Effector CD8-positive, alpha-beta T cell (primary cell): ENCODE measurements at places on chromosomes 3 and 15.

DNA sequence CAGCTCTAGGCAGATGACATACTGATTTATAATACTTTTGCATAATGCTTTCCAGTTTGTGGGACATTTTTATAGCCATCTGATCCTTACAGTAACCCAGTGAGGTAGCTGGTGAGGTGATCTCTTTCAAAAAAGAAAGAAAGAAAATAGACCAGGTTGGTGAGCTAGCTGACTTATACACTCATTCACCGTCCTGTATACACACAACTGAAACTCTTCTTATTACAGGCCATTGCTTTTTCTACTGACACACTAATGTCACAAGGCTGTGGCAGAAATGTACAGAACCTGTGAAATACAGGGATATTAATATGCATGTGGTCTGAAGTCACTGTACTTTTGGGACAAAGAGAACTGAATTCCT, 150.2 kb upstream of the BHLHE40 start:
- DNase-seq = no peak

DNA sequence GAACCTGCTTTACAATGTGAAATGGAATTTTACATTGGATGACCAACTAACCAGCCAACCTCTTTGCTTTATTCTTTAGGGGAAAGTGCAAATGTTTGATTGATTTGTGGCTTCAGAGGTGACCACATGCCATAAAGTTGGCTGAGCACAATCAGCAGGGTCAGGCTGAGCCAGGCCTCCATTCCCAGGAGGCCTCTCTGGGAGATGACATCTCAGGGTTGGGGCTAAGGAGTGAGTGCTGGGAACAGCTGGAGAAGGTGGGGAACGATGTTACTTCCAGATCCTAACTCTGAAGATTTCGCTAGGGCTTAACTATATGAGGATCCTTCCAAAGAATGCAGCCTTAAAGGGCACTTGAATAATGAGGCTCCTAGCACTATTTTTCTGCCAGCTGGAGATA, 131.7 kb downstream of the ATP10A start:
- no peak for DNase-seq

- DNase-seq = no peak
These were observed 26.1 kb downstream of the FBN1 start for GRCh38 chr15:48619446-48619845.

DNA sequence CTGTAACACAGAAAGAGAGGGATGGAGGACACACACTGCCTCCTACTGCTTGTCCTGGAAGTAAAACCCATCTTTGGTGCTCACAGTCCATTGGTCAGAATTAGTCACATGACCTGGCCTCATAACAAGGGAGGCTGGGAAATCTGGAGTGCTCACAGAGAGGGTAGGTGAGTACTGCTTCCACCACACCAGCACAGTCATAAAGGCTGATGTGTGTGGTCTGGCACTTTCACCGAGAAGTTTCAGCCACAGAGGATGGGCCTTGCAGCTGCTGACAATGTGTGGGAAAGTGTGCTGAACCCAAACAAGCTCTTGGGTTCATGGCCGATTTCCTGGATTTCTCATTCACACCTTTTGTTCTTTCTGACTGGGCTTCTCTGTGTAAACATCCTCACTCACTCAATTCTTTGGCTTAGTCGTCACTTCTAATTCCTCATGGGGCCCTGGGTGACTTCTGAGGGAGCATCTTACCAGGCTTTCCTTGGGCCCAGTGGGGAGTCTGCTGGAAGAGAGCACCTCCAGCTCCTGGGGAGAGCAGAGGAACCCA, 100.7 kb downstream of the ASB7 start:
- DNase-seq = no peak

GRCh38 chr3:10442151-10442795, 63.1 kb downstream of the ATP2B2 start:
- no peak for DNase-seq

- no peak for DNase-seq
These were observed 31.2 kb upstream of the PSMD6 start for GRCh38 chr3:64054488-64054887.

DNA sequence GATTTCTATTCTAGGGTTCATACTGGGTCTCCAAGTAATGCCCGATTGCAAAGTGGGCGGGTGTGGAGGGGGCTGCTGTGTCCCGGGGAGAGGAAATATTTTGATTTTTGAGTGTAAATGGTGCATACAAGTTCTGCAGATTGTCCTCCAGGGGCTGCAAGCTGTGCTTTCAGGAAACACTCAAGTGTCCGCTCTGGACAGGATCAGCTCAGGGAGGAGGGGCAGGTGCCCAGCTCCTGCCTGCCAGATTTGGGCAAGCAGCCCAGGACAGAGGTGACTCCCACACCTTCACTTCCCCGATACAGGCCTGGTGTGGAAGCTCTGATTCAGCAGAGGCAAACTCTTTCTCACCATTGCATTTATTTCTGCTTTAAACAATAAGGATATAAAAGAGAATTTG, 142.7 kb downstream of the ALDH1A2 start:
- no peak for DNase-seq

GRCh38 chr15:77497110-77497737, 76.5 kb downstream of the HMG20A start:
- DNase-seq = no peak

DNA sequence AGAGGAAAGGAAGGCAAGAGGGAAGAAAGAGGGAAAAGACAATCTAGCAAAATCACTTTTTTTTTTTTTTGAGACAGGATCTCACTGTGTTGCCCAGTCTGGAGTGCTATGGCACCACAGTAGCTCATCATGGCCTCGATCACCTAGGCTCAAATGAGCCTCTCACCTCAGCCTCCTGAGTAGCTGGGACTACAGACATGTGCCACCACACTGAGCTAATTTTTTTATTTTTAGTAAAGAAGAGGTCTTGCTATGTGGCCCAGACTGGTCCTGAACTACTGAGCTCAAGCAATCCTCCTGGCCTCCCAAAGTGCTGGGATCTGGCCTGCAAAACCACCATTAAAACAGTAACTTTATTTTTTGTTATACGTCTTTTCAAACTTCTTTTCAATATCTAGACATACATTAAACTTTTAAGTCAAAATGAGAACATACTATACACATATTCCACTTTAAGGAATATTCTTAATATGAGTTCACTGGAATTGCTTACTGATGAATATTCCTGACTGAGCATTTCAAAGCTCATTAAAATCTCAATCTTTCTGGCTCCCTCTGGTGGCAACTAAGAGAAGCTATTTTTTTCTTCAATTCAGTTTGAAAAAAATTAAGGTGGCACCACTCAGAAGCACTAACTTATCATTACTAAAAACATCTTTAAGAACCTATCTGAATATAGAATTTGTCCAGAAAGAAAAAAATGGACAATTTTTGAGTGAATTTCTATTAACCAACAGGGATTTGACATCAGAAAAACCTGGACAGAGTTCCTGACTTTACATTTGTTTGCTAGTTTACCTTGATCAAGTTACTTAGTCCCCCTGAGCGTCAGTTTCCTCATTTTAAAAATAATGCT, 40.9 kb downstream of the UACA start:
- DNase-seq = no peak

DNA sequence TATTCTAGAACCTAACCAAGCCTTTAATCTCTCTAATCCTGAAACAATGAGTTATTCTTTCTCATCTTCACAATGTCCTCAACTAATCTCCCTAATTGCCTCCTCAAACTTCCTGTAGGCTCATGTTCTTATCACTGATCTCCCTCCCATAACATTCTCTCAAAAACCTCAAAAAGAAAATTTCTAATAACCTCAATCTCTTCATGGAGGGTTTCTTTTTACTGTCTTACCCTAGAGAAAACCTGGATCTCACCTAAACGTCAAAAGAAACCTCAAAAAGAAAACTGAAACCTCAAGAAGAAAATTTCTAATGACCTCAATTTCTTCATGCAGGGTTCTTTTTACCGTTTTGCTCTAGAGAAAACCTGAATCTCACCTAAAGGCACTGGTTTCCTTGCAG, 150.2 kb downstream of the GSK3B start:
- DNase-seq = no peak

DNA sequence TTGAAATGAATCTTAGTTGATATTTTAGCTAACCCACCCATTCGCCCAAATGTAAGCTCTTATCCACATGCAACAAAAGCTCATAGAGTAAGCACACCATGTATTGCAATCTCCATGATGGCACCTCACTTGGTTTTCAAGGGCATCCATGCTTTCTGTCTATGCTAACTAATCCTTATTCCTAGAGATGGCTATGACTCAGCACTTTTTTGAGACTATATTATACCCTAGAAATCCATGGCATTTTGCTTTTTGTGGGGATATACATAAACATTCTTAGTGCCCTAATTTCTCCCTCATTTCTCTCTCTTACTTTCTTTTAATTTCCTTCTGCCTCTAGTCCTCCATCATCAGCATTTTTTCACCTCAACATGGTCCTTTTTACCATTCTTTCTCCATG, 168.5 kb upstream of the STT3B start:
- no peak for DNase-seq

DNA sequence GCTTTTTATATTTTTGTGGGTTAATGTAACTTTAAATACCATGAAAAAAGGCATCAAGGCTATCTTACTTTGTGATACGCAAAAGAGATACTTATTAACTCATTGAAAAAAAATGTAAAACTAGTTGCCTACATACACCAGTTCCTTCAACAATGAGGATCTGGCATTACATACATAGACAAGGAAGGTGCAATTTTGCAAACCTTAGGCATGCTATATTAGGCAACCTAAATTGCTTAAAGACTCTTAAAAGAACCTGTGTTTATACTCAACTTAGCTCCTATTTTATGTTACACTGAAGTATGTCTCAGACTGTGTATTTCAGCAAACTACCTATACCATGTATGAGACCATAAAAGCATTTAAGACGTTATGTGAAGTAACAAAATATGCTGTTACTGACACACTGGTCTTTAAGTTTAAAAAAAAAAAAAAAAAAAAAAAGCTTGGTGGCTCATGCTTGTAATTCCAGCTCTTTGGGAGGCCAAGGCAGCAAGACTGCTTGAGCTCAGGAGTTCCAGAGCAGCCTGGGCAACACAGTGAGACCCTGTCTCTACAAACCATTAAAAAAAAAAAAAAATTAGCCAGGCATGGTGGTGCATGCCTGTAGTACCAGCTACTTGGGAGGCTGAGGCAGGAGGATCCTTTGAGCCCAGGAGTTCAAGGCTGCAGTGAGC, 9.1 kb downstream of the TASOR start:
- DNase-seq = no peak

DNA sequence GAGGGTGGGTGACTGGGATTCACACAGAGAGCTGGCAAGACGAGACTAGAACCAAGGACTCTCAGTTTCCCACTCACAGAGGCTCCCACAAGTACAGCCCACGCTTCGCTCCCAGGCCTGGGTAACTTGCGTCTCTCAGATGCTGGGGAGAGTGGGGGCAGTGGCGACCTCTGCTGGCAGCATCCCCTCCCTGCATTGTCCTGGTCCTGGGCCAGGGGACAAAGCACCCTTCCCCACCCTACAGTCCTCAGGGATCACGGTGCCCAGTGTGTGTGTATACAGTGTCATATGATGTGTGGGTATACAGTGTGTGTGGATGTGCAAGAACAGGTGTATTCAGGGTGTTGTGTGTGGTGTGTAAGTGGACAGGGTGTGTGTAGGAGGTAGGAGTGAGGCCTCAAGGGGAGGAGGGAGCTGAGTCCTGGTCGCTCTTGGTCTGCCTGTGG, 12.8 kb downstream of the VILL start:
- peak; percentile 50 for DNase-seq

GRCh38 chr3:196694941-196695848, 16.9 kb downstream of the CEP19 start:
- DNase-seq = no peak

DNA sequence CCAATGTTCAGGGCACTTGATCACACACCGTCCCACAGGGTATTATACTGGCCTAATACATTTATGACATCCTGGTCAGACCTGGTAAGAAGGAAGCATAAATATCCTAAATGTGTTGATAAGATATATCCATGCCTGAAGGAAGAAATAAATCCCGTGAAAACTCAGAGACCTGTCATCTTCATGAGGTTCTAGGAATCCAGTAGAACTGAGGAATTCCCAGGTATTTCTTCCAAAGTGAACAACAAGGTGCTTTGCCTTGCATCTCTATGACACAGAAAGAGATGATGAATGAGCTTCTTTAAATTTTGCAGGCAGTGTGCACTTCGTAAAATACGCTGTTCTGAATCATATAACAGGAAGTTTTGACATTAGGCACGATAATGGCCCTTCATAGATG, 78.1 kb upstream of the VGLL3 start:
- DNase-seq = no peak

DNA sequence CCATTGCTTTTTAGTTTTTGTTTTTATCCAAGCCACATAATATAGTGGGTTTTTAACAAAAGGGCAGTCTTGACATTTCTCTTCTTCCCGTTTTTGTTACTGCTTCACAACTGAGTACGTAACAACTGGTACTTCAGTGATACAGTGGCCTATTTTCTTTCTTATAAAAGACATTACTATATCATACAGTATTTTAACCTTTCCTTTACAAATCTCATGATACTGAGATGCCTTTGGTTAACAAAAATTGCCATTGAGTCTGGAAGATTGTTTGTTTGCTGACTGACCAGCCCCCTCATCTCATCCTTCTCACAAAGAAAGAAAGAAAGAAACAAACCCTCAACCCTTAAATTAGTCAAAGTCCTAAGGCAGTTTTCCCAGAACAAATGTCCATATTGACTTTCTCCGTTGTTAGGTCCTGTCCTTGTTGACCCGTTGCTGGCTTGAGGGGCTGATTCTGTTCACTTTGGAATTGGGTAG, 77.0 kb upstream of the SAMMSON start:
- no peak for DNase-seq

DNA sequence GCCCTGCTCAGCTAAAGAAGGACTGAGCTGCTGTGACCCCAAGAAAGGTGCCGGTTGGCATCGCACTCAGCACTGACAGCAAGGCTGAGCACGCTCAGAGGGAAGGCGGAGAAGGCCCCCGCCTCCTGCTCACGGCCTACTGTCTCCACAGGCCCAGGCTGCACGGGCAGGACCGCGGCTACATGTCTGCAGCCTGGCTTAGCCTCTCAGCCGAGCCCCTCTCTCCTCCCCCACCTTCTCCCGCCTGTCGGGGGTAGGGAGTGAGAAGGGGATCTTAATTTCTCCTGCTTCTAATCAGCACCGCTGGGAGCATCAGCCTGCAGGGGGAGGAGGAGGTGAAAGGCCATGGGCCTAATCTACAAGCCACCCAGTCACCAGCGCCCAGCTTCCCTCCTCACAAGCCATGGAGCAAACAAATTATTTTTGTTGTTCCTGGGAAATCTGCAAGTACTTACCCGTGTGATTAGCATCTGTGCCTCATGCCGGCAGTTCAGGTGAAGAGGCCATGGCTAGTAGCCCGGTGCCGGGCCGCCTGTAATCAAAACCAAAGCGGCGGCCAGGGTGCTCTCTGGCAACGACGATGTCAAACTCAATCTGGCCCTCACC, 68.1 kb downstream of the EPHB3 start:
- no peak for DNase-seq

- no peak for DNase-seq
These were observed 19.1 kb upstream of the XIRP1 start for GRCh38 chr3:39211332-39212130.

- DNase-seq = no peak
These were observed 247.7 kb downstream of the VGLL3 start for GRCh38 chr3:86743233-86743632.

GRCh38 chr3:59777667-59778077, 727.8 kb upstream of the CFAP20DC start:
- DNase-seq = no peak

- no peak for DNase-seq
These were observed 662 bp downstream of the UBL7 start for GRCh38 chr15:74460298-74460697.

- DNase-seq = no peak
These were observed 28.5 kb downstream of the PLAAT1 start for GRCh38 chr3:193269343-193270028.
